ENCODE measurements at places on chromosomes 13 and 19.

DNA sequence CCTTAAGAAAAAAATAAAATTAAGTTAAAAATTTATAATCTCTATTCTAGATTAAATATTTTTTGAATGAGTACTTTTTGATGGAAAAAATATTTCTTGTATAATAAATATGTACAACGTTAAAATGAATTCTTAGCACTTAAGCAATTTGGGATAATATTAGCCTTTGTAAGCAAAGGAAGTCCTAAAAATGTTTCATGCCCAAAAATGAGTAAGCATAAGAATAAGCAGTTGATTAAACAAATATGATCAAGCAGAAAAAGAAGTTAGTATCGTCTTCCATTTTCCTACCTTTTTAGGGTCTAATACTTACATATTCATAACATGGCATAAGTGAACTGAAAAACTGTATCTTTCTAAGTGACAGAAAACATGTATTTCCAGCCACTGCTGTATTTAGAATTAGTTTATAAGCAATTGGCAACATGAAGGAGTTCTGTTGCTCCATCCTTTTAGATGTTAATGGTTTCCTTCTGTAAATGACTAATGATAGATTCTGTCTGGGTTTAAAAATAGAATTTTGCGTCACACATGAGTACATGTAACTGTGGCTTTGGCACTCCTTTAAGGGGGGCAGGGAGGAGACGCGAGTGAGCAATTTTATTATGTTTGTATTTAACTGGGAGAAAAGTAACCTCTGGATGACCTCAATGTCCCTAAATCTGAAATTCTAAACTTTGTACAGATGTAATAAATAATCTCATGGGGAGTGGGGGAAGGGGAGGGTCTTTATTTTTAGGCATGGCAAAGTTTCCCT is 237.4 kb downstream of the RGCC start:
- peak; percentile 24 for DNase-seq

- no peak for DNase-seq
Observed at GRCh38 chr13:31016342-31017325, 84.2 kb downstream of the TEX26 start.

DNA sequence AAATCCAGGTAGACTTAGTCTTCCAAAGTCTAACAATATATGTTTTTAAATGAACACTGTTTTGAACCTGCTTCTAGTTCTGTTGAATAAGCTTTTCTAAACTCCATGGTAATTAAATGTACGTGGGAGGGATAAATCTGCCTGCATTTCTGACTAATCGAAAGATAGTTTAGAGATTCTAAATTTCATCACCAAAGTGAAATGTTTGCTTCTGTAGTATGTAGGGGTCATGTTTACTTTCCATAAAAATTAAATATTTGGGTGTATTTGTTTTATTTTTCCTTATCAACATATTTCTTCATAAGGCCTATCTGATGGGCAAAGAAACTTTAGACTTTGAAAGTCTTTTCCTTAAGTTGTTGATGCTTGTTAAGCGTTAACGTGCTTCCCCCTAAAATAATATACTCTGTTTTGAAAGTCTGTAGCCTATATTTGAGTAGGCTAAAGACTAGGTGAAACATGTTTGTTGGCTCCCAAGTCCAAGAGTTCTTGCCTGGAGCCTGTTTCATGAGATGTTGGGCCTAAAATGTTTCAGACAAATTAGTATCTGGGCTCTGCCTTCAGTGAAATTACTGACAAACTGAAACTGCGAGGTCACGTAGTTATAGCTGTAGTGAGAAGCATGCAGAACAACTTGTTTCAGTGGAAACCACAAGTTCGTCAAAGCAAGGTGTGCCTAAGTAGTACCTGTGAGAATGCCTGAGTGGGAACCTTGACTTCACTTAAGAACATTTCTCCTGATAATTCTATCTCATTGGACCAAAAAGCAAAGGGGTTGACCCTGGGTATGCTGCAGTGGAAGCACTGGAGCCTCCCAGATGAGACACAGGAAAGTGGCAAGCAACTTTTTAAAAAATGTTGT is 126.2 kb downstream of the LMO7 start:
- DNase-seq, result peak; percentile 53

GRCh38 chr19:29988351-29988750 is 46.3 kb downstream of the URI1 start:
- DNase-seq, result no peak

- DNase-seq, result no peak
Observed at GRCh38 chr13:80753866-80754265, 412.9 kb upstream of the SPRY2 start.

DNA sequence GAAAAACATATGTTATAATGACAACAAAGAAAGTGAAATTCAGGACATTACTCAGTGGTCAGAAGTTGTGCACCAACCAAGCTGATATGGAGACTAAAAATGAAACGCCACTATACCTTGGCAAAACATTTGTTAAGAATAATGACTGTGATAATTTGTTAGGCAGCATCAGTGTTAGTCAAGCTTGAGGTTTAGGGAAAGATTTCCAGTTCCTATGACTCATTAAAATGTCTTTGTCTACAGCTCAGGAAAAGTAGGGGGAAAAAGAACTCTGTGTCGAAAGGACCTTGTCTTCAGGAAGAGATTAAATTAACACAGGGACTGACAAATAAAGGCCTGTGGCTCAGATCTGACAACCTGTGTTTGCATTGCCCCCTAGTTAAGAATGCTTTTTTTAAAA is 764.1 kb upstream of the SLITRK6 start:
- no peak for DNase-seq

DNA sequence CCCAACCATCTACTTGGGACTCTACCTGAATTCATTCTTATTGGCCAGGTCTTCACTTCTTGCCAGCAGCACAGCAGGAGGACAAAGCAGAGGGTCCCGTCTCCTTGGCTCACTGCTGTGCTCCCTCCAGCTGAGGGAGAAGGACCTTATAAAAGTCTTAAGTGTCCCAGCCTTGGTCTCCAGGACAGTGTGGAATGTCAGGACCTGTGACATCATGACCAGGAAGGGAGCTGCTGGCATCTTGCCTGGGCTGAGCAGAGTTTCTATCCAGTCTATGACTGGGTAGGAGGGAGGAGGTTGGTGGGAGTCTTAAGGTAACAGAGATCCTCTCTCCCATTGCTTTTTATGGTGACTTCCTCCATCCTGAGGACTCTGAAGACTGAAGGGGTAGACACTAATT is 56.6 kb upstream of the ANKRD10 start:
- DNase-seq, result no peak

- DNase-seq, result no peak
Observed at GRCh38 chr13:22369840-22370239, 699.0 kb downstream of the FGF9 start.

DNA sequence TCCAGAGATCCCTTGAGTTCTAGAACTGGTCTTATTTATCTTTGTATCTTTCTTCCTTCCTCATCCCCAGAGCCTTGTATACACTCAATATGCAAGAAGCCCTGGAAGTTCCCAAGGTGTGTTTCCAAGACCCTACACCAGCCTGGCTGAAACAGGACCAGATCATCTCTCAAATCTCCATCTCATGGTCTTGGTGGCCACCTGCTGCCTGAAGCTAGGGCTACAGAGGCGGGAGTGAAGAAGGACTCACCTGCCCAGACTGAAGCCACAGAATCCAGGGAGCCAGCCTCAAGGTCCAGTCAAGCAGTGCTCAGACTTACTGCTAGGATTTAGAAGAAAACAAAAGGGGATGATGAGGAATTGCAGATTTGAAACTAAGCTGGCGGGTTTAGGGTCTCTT is 6.1 kb upstream of the CYSLTR2 start:
- no peak for DNase-seq

GRCh38 chr13:33487575-33488243 is 202.2 kb upstream of the STARD13 start:
- peak; percentile 39 for DNase-seq

DNA sequence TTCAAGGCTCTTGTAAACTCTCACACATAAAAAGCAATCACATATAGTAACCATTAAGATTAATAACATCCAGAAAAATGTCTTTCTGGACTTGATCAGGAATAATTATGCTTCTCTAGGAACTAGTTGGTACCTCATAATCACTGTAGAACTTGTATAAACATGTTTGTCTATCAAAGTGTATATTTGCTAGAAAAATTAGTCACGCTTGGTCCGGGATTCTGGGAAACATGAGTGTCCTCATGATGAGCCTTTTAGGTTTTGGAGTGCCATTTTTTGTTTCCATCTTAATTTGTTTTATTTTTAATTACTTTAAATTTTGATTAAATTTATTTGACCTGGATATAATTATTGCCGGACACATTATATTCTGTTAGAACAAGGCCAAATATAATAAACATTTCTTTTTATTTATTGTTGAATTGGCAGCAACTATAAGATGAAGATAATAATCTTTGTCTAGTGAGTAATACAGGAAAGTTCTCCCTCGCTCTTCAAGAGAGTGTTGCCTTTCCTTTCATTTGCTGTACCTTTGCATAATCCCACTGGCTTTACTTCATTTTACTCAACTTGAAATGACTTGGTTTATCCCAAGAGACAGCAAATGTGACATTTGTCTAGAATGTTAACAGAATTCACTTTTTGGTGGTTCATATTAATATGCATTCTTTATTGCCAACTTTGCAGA is 207.0 kb downstream of the NALCN start:
- no peak for DNase-seq

DNA sequence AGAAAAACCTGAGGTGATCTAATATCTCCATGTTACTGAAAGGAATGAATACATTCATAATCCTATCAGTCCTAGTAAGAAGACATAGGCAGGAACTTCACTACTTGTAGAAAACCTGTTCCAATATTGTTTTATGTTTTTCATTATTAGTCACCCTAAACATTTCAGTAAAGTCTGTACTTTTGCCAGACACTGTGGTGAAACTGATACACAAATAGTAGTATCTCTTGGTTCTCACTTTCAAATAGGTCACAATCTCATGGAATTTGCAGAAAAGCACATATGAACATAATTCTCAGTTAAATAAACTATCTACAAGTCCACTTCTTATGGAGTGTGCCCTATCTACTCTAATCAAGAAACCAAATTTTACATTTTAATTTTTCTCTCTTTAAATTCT is 88.3 kb upstream of the PCDH9 start:
- DNase-seq, result no peak

DNA sequence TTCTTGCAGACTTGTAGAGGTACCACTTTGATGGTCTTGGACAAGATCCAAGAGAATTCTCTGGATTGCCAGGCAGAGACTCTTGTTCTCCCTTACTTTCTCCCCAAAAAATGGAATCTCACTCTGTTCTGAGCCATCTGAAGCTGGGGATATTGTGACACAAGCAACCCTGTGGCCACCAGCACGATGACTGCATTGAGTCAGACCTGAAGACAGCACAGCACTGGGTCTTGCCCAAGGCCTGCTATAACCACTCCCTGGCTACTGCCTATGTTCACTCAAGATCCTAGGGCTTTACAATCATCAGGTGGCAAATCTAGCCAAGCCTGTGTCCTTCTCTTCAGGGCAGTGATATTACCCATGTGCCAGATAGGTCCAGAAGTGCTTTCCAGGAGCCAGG is 202.5 kb upstream of the SERP2 start:
- no peak for DNase-seq

DNA sequence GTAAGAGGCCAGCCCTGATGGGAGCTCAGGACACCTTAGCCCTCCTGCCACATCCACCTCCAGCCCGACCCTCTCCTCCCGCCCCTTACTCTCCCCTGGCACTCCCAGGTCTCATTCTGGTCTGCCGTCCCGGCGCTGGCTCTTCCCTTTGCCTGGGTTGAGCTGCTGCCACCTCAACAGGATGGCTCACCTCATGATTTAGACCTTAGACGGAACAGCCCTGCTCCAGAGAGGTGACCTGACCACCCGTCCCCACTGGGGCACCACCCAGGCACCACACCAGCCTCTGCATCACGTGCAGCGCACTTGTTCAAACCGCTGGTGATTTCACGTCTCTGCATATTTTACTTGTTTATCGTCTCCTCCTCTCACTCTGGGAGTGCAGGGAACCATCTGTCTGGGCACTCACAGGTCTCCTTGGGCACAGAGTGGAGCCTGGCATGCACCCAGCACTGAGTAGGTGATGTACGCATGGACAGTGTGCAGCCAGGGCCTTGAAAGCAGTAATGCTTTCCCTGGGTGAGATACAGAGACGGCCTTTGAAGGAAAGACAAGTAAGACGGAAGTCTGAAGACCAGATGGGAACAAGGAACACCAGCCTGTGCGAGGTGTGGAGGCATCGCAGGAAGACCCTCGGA is 183.1 kb downstream of the KATNAL1 start:
- DNase-seq, result no peak

GRCh38 chr19:50341091-50341564 is 12.0 kb upstream of the KCNC3 start:
- peak; percentile 52 for DNase-seq

Data from GM20000 (cell line).